ENCODE measurements at places on chromosomes 4 and X. TPM values are rescaled to one million over a fixed set of nuclear protein-coding genes. Genes with fewer than 3 reads are reported as not detected.

- DNase-seq = no peak
- H3K27ac ChIP-seq = no peak overlapping the region
- peaks cover 14% of the 10 kb centered on the region for H3K27me3 ChIP-seq
- H3K36me3 ChIP-seq = no peaks in the 10 kb centered on the region
- no peaks in the 10 kb centered on the region for H3K4me1 ChIP-seq
These were observed 558.2 kb downstream of the ZNF674 start for GRCh38 chrX:45986971-45987370.

GRCh38 chrX:42941671-42942070 is 163.7 kb upstream of the PPP1R2C start:
- H3K27me3 ChIP-seq = no peaks in the 10 kb centered on the region
- H3K4me3 ChIP-seq = no peak overlapping the region
- no peak overlapping the region for H3K27ac ChIP-seq
- DNase-seq = no peak

GRCh38 chr4:169765835-169766234 is 8.1 kb upstream of the HPF1 start:
- DNase-seq = no peak
- no peak overlapping the region for H3K27ac ChIP-seq
- H3K27me3 ChIP-seq = no peaks in the 10 kb centered on the region
- H3K4me3 ChIP-seq = no peak overlapping the region
- no peaks in the 10 kb centered on the region for H3K4me1 ChIP-seq

PITX2 gene
- 0.33 TPM for total RNA-seq

CLDN22 gene
- not detected for total RNA-seq

PCSK1N gene
- total RNA-seq = 1.4 TPM

GAB3 gene
- 8.5 TPM for total RNA-seq
